ENCODE measurements at places on chromosomes 2 and 18.

- no peak for DNase-seq
Observed at GRCh38 chr18:54218299-54218698, 6.2 kb downstream of the MBD2 start.

GRCh38 chr2:41933585-41934320 is 114.1 kb upstream of the PKDCC start:
- no peak for DNase-seq

GRCh38 chr2:146837857-146838256 is 1007.0 kb upstream of the ACVR2A start:
- no peak for DNase-seq

GRCh38 chr2:23602116-23602515 is 217.1 kb downstream of the KLHL29 start:
- DNase-seq, result no peak

- no peak for DNase-seq
Observed at GRCh38 chr2:67755156-67755882, 307.5 kb downstream of the C1D start.

DNA sequence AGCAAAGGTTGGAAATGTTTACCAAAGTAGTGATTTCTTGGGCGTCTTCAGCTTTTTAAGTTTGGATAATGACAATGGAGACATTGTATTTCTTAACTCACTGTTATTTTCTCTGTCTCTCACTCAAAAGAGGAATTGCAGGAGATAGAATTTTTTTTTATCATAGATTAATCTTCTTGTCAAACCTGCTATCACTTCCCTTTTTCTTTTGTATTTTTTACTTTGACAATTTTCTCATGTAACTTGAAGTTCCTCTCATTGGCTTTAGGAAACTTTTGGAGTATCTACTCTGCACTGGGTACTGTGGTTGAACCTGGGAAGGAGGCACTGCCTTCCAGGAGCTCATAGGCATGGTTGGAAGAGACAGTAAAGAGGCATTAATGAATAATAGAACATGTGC is 489.1 kb downstream of the CNTNAP5 start:
- no peak for DNase-seq

- DNase-seq, result no peak
Observed at GRCh38 chr18:55247032-55247431, 287.8 kb upstream of the CCDC68 start.

- no peak for DNase-seq
Observed at GRCh38 chr2:172283476-172283875, 143.9 kb upstream of the ITGA6 start.

- DNase-seq, result no peak
Observed at GRCh38 chr2:67456428-67456827, 59.3 kb downstream of the ETAA1 start.

- no peak for DNase-seq
Observed at GRCh38 chr2:239385096-239386000, 15.5 kb downstream of the HDAC4 start.

- no peak for DNase-seq
Observed at GRCh38 chr2:236942554-236942953, 143.1 kb upstream of the COPS8 start.

DNA sequence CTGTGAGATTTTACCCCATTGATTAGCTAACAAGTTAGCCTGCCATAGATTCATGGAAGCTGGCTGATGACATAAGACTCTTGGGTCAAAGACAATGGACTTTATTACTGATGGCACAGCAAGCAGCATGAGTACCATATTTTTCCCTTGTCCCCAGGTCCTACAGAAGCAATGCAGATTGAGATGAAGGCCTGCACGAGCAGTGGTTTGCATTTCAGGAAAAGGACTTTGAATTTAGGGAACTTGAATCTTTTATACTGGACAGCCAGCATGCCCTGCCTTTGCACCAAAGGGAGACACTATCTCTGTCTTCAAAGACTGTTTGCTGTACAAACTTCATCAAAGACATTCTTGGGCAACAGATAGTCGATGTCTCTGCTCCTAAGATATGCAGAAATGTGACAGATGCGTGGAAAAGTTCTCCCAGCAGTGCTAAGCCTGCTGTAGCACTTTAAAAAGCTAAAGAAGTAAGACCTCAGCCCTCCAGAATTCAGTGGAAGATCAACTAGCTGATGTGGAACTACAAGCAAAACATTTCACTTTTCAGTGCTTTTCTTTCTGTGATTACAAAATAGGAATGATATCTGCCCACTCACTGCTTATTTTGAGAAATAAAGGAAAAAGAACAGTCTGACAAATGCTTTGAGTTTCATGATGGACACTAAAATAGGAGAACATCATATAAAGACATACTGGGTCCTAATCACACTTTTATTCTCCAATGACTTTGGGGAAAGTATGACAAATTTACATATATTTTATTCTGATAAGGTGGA is 44.4 kb upstream of the TANK start:
- DNase-seq, result no peak

- peak; percentile 82 for DNase-seq
Observed at GRCh38 chr2:181742922-181743722, 62.8 kb upstream of the NEUROD1 start.

DNA sequence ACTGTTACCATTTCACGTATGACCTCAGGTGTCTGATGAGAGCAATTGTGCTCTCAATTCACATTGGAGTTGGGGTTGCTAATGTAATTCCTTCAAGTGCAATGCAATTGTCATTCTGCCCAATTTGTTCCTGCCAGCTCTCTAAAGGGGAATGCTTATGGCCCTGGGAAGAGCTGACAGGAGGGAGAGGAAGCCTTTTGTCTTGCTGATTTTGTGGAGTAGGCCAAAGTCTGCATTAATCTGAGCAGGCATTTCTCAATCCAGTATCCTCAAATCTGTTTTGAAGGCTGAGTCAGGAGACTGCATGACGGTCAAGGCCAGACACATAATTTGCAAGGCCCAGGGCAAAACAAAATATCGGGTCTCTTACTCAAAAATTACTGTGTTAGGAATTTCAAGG is 326.4 kb upstream of the SPHKAP start:
- DNase-seq, result no peak

DNA sequence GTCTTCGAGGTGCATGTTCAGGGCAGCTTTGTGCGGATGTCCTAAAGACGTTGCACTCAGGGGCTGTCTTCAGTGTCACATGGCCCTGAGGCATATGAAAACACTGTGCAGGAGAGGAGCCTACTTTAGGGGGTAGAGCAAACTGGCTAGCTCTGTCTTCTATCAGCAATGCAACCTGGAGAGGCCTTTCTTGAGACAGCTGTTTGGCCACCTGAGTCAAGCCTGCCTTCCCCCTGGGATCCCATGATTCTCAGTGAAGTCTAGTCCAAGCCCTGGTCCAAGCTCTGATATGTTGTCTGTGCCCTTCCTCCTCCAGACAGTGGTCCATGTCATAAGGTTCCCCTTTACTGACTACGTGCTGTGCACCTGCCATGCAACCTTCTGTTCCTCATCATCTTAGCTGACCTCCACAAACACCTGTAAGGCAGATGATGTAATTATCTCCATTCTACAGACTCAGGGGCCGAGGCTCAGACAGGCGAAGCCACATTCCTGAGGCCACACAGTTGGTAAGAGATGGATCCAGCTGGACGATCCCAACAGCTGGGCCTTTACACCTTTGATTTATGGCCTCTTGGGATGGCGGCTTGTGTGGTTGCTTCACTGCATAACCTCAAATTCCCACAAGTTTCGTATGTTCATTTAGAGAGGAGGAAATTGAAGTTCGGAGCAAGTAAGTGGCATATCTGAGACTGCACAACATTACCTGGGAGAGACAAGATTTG is 109.9 kb downstream of the COPS8 start:
- DNase-seq, result no peak

- DNase-seq, result no peak
Observed at GRCh38 chr2:69776886-69777785, 35.2 kb downstream of the ANXA4 start.

DNA sequence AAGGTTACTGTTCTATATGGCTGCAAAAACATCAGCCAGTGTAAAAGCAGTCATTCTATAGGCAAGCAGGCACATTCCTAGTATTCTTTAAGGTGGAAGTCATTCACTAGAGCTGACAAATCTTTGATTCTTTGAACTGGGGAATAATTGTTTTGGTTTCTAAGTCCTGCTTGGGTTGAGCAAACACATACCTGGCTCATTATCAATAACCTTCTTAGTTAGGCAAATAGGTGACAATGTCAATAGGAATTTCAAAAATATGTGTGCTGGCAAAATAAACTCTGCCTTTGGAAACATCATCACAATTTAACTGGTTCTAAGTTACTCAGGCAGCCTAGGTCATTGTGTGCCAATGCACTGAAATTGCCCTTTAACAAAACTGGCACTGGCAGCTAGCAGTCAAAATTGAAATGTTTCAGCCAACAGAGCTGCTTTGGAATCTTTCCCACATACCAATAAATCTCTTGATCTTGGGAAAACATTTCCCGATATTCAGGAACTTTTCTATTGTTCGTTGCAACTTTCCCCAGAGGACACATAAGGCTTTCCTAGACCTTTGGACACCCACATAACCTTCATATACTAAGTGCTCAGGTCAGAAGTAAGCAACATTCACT is 402.0 kb upstream of the MMADHC start:
- no peak for DNase-seq

DNA sequence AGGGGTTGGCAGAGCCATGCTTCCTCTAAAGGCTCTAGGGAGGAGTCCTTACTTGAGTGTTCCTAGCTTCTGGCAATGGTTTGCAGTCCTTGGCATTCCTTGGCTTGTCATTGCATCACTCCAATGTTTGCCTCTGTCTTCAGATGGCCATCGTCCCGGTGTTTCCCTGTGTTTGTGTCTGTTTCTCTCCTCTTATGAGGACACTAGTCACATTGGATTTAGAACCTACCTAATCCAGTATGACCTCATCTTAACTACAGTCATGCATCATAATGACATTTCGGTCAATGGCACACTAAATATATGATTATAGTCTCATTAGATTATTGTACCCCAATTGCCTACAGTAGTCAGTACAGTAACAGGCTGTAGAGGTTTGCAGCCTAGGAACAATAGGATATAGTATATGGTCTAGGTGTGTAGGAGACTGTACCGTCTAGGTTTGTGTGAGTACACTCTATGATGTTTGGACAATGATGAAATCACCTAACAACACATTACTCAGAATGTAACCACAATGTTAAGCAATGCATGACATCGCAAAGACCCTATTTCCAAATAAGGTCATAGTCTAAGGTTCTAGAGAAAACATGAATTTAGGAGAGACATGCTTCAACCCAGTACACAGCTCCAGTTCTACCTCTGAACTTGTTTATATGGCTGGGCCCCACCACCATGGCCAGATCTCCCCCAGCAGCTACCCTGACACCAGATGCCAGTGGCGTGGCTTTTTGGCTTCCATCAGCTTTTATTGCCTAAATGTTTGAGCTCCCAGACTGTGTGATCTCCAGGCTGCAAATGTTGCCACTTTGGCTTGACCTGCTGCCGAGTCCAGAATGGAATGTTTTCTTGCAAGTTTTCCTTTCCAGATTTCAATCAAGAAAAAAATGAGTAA is 22.1 kb downstream of the SRD5A2 start:
- no peak for DNase-seq

GRCh38 chr2:41966431-41966893 is 81.4 kb upstream of the PKDCC start:
- no peak for DNase-seq

Measured in NCI-H748 treated with DMSO at 0.1 percent for 48 hours (cell line).